Stimulated activated CD4-positive, alpha-beta T cell treated with anti-CD3 and anti-CD28 coated beads, Interleukin-1b, Interleukin-23, amount 100 ng/mL, for 1 hour (primary cell): ENCODE measurements at places on chromosomes 11 and 22.

DNA sequence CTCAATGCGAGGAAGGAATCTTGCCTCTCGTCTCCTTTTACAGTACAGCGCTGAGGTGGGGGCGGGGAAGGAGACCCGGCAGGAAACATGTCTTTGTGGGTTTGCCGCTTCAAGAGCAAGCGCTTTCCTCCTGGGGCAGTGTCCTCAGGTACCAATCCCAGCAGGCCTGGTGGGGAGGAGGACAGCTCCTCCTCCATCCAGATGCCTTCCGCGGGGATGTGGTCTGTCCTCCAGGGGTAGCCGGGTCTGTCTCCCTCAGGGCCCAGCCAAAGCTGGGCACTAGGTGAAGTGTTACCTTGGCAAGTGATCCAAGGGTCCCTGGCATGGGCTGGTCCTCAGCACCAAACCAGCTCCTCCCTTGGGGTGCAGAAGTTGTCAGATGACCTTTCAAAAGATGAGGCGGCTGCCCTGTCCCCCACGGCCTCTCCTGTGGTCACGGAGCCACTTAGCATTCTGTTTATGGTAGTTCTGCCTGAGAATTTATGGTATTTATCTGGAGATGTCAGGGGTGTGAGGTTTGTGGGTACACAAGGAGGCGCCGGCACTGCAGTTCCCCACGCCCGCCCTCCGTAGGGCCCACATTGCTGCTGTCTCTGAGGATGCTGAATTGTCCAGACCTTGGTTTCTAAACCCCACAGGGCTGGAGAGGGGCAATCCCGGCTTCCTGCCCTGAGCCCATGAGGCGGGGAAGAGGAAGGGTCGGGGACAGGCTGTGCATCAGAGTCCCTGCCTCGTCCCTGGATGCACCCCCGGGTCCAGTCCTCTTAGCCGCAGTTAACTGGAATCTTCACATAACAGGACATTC, 93.5 kb upstream of the ANO1 start:
- no peak for DNase-seq

GRCh38 chr11:92854952-92855351, 114.5 kb upstream of the MTNR1B start:
- no peak for DNase-seq

DNA sequence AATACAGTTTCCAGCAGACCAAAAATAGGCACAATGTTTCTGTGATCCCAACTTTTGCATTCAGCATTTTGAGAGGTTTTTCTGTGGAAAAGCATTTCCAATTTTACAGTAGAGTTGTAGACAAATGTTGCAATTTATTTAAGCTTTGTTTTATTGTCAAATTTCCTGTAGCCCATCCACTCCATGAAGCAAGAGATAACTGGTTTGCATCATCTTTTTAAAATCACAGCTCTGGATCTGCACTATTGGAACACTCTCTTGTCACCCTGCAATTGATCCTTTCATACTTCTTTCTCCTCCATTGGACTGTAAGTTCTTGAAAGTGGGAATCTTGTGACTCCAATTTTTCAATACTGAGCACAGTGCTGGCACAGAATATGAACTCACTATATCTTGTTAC, 86.0 kb downstream of the MAML2 start:
- DNase-seq: no peak

- no peak for DNase-seq
Measured at GRCh38 chr22:50015451-50016307, 3.1 kb upstream of the IL17REL start.

GRCh38 chr11:66336234-66337102, at the start of gene RIN1:
Gene RIN1, minus strand, starts transcription at chr11:66336434. Its CDS starts 32 bp downstream, at chr11:66336402.
- DNase-seq: no peak

DNA sequence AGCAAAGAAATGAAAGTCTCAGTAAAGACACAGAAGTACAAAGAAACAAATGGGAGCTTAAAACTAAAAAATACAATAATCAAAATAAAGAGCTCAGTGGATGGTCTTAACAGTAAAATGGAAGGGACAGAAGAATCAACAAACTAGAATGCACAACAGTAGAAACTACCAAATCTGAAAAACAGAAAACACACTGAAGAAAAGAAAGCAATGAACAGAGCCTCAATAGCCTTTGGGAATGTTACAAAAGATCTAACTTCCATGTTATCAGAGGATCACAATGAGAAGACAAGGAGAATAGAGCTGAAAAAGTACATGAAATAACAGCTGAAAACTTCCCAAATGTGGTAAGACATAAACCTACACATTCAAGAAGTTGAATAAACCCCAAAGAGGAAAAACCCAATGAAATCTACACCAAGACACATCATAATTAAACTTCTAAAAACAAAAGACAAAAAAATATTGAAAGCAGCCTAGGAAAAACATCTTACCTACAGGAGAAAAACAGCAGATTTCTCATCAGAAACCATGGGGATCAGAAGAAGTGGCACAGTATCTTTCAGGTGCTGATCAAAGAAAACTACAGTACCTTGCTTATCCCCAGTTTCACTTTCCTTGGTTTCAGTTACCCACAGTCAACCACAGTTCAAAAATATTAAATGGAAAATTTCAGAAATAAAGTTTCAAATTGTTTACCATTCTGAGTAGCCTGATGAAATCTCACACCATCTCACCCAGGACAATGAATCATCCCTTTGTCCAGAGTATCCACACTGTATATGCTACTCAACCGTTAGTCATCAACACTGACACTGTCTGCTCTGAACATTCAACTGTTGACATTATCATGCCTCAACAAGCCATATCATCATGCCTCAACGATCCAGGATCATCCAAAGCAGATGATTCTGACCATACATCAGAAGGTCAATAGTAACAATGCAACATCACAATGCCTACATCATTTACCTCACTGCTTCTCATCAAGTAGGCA, 22.2 kb downstream of the RRAS2 start:
- DNase-seq: no peak

- no peak for DNase-seq
Measured at GRCh38 chr22:42920101-42920820, 63.2 kb upstream of the ARFGAP3 start.

GRCh38 chr11:126385991-126386728, 30.7 kb downstream of the ST3GAL4 start:
- DNase-seq: no peak
